ENCODE measurements at places on chromosomes 16 and 17.

- DNase-seq = no peak
Measured at GRCh38 chr17:42706732-42707131, 24.4 kb downstream of the CNTNAP1 start.

GRCh38 chr17:75897160-75898019, 639 bp upstream of the TRIM65 start:
- DNase-seq = no peak

DNA sequence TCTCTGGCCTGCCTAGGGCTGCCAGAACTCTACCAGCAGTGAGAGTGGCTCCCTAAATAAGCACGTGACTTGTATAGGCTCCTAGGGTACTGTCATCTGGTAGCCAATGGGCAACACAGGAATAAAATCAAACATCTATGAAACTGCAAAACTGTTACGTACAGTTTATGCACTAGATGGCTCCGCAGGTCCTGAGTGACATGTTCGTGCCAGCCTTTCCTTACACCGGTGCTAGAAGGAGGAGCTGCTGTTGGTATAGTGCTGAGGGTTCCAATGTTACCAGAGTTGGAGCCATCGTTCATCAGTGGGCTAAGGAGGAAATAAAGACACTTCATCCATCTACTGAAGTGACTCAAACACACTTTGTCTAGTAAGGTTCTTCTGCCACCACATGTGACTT, 63.2 kb upstream of the TRAP1 start:
- DNase-seq = peak; percentile 63

DNA sequence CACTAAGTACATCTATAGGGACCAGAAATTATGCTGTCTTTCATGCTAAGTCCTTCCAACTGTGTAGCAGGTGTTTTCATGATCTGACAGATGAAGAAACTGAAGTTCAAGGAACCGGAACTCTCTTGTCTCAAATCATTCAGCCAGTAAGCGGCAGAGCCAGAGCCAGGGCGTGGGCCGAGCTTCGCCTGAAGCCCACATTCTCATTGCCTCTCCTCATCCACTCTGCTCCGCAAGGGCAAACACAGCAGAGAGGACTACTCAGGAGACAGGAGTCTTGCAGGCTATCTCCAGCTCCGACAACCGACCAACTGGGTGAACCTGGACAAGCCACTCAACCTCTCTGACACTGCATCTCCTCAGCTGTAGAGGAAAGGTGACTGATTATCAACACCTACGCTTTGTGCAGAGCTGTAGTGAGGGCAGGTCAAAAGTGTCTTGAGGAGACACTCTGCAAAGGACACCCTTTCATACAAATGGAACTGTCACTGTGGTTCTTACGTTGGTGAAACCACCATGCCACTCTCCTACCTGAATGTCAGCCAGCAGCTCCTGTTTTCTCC, 72.9 kb downstream of the CYTH1 start:
- no peak for DNase-seq

DNA sequence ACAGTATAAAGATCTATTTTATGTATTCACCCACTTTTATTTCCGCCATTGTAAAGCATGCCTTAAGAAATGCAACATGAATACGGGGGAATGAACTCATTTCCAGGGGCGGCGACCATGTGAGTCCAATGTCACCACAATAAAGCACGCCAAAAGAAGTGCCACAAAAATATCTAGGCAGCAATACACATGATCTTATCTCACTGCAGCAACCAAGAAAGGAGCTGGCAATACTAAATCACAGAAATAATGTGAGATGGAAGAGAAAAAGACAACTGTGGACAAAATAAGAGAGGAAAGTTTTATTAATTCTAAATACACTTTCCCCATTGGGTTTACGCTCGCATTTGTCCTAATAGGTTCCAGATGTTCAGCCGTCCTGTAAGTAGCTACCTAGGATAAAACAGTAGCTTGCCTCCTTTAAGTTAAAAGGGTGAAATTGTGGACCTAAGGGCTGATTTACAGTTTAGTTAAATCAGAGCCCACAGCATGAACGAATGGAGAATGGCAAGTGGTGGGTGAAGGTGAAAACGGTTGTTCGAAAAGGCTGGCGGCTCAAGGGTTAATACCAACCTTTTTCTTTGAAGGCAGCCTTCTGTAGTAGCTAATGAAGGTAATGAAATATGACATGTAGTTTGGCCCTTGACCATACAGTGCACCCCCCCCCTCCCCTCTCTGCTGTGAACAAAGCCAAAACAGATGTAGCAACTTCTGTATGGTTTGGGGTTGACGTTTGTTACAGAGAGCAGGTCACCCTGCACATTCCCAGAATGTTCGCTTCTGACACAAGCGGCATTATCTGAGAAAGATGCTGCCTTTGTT, 504.2 kb upstream of the PSMD7 start:
- no peak for DNase-seq

DNA sequence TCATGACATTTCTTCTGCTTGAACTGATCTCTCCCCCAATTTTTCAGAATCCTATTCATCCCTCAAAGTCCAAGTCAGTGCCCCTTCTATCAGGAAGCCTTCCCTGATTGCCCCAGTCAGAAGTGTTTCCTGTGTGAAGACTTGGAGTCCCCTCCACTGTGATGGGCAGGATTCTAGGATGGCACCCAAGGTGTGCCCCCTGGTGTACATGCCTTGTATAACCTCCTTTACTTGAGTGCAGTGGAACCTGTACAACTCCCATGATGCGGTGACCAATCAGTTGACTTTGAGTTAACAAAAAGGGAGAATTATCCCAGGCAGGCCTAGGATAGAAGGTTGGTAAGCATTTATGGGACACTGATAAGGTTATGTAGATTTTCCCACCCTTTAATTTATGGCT, 23.4 kb downstream of the MYH13 start:
- DNase-seq = peak; percentile 27

- DNase-seq = peak; percentile 68
Measured at GRCh38 chr16:4373909-4374742, 2.5 kb downstream of the VASN start.

- DNase-seq = no peak
Measured at GRCh38 chr16:50103764-50104163, 38.0 kb downstream of the HEATR3 start.

GRCh38 chr17:44607836-44608690, 48.2 kb upstream of the MEIOC start:
- DNase-seq = no peak

DNA sequence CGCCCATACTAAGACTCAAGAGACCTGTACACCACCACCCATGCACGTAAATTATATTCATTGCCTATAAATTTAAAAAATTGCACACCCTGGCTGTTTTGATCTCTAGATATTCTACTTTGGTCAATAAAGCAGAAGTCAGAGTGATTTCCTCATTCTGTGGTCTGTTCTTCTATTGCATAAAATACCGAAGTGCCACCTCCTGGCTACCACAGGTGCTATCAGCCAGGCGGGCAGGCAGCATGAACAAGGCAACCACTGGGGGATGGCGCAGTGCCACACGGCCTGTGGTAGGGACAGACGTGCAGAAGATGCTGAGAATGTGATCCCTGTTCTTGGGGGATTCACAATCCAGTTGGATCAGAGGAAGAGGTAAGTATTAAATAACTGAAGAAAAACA, 122.3 kb downstream of the CDK5R1 start:
- peak; percentile 52 for DNase-seq

- no peak for DNase-seq
Measured at GRCh38 chr17:81228420-81228819, 5.7 kb upstream of the CEP131 start.

GRCh38 chr16:27690608-27691007, 140.7 kb downstream of the KATNIP start:
- no peak for DNase-seq

- DNase-seq = peak; percentile 58
Measured at GRCh38 chr17:66302761-66303626, 581 bp downstream of the PRKCA start.

DNA sequence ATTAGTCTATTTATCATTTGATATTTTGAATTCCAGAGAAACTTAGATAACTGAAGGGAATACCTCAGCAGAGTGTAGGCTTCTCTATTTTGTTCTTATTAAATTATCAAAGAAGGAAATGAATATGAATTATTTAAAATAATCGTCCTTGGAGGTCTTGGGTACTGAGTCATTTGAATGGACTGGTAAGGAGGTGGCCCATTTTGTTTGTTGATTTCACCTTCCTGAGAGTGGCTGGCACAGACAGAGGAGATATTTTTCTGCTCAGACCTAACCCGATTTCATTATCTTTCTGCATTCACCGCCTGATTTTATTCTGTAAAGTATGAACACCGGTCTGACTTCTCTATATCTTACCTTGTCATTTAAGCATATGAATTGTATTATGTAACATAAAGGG, 88.0 kb downstream of the USP22 start:
- no peak for DNase-seq

- DNase-seq = no peak
Measured at GRCh38 chr17:34249061-34249460, 6.0 kb upstream of the CCL2 start.

GRCh38 chr16:65422934-65423333, 301.1 kb upstream of the CDH11 start:
- no peak for DNase-seq

Data from A549 (cell line).